A549 treated with CORT108297 at 1 μM for 4 hours (cell line): ENCODE measurements at places on chromosomes 12 and 14. TPM values are rescaled to one million over a fixed set of nuclear protein-coding genes. Genes with fewer than 3 reads are reported as not detected.

Gene PMEL
- 0.77 to 1.0 TPM (median 0.89 TPM) in 5 replicates for total RNA-seq

Gene BBOF1
- 2.7 to 5.4 TPM (median 2.9 TPM) in 5 replicates for total RNA-seq

Gene PLCZ1
- total RNA-seq, result not detected in 5 replicates

Gene ABCD2
- not detected in 5 replicates for total RNA-seq

Gene CFAP73
- total RNA-seq, result 0.07 to 0.13 TPM (median 0.11 TPM) in 4 of 5 replicates, not detected in the other

Gene NANOG
- not detected in 5 replicates for total RNA-seq

Gene DTX1
- total RNA-seq, result 0.32 to 0.62 TPM (median 0.42 TPM) in 5 replicates

Gene PTHLH
- 26.7 to 29.7 TPM (median 29.3 TPM) in 5 replicates for total RNA-seq

Gene PDE3A
- 2.4 to 4.3 TPM (median 3.7 TPM) in 5 replicates for total RNA-seq

Gene PMCH
- total RNA-seq, result not detected in 5 replicates
